OCI-LY7 (cell line): ENCODE measurements at places on chromosomes 13 and 19.

- no peak for DNase-seq
These were observed 30.9 kb downstream of the C19orf47 start for GRCh38 chr19:40317338-40317737.

GRCh38 chr13:94233401-94233800, 246.1 kb downstream of the DCT start:
- DNase-seq = no peak

DNA sequence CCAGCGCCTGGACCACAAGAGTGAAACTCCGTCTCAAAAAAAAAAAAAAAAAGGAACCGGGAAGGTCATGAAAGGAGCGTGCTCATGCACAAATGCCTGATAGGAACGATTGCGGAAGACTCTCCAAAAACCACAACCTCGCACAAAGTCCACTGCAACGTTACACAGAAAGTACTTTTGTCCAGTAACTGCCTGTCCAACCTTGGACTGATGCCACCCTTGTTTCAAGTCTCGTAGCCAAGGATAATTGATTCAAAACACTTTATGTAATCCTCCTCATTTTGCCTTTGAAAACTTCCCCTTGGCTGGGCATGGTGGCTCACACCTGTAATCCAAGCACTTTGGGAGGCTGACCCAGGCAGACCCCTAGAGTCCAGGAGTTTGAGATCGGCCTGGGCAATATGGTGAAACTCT, 13.7 kb downstream of the LGALS7 start:
- no peak for DNase-seq

DNA sequence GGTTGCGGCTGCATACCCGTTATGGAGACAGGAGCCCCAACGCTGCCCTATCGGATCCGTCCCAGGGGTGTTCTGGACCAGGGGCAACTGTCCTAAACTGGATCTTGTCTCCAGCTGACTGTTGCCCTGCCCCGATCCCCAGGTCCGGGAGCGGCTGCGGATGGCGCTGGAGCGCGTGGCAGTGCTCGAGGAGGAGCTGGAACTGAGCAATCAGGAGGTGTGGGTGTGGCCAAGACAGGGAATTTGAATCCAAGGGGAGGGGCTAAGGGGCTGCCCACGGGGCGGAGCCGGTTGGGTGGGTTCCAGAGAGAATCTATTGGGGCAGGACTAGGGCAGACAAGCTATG, 9.9 kb downstream of the PPFIA3 start:
- no peak for DNase-seq

DNA sequence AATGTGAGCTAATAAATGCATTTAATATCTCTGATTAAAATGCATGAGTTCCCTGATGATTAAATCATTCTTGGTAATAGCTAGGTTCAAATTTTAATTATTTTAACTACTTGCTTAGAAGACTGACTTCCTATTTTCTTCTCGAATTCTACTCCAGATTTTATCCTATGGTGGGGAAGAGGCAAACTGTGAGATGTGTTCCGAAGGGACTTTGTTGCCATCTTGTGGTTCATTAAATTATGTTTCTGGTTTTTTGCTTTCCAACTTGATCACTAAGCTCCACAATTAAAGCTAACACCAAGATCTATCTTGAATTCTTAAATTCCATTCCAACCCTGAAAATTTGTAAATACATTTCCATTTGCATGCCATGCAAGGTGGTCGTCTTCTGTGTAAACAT, 538.4 kb upstream of the PCDH20 start:
- peak; percentile 4 for DNase-seq

- no peak for DNase-seq
These were observed 937.9 kb downstream of the EFNB2 start for GRCh38 chr13:105597573-105597972.

DNA sequence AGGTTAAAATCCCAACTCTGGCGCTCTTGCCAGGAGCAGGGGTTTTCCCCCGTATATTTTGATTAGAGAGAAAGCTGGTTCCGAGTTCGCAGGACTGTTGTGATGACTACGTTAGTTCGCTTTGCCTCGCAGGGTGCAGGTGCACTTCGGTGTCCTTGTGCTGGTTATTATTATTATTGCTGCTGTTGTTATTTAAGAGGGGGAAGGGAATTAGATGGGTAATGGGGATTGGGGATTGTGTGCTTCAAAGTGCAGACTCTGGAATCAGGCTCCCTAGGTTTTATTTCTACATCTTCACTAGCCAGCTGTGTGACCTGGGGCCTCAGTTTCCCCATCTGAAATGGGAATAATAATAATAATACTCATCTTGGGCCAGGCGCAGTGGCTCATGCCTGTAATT, 15.2 kb downstream of the ACP7 start:
- no peak for DNase-seq

DNA sequence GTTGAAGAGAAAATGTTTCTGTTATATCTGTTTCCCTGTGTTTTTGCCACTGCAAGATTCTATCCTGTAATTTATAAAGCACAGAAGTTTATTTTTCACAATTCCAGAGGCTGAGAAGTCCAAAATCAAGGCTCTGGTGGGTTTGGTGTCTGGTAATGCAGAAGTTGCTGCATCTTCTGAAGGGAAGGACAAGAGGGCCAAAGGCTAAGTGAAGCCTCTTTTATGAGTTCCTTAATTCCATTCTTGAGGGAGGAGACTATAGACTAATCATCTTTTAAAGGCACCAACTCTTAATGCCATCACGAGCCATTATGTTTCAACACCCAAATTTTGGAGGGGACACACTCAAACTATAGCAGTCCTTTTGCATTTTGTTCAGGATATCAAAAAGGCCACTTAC, 34.1 kb upstream of the WDFY2 start:
- no peak for DNase-seq

- no peak for DNase-seq
These were observed 1.7 kb downstream of the ANKRD24 start for GRCh38 chr19:4183967-4184717.

GRCh38 chr19:38714354-38714778, 29.9 kb downstream of the CAPN12 start:
- DNase-seq = no peak

- no peak for DNase-seq
These were observed 143.2 kb upstream of the ZNF536 start for GRCh38 chr19:30228835-30229524.

DNA sequence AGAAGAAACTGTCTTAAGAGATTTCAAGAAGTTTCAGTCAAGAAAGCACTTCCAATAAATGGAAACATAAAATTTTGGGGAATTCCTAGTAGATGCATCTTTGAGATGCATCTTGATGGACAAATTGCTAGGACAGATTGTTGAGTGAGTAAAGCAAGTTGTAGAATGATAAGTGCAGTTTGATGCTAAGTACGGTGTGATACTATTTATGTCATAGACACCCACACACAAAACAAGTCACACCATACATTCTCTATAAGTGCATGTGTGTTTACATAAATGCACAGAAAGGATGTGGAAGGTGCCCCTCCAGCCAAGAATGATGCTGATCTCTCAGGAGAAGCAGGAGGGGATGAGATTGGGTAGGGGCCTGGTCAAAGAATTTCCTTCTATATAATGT, 375.7 kb downstream of the FOXO1 start:
- DNase-seq = no peak

DNA sequence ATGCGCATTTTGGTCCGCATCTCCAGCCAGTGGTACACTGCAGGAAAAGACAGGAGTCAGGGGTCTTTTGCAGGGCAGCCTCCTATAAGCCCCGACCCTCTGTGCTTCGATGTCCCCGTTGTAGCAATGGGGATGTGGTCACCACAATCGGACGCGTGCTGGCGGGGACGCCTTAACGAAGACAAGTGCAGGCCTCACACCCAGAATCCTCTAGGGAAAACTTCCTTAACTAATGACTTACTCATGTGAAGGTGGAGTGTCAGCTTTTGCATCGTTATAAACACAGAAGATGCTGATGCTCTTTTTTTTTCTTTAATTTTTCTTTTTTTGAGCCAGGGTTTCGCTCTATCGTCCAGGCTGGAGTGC, 22.1 kb downstream of the VASP start:
- DNase-seq = no peak

DNA sequence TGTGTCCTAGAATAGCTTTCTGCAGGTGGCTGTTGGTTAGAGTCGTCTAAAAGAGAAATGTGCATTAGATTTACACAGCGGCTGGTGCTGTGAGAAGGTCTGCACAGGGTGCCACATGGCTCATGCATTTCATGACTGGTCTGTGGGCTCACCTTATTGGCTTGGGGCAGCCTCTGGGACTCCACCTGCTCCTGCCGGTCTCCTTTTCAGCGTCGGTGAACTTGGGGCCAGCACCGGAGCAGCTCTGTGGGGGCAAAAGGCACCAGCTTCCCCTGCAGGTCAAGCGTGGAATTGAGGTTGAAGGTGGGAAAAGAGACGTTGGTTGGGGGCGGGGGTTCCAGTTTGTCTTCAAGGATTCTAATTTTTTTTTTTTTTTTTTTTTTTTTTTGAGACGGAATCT, 3.1 kb upstream of the PNMA8C start:
- peak; percentile 90 for DNase-seq

DNA sequence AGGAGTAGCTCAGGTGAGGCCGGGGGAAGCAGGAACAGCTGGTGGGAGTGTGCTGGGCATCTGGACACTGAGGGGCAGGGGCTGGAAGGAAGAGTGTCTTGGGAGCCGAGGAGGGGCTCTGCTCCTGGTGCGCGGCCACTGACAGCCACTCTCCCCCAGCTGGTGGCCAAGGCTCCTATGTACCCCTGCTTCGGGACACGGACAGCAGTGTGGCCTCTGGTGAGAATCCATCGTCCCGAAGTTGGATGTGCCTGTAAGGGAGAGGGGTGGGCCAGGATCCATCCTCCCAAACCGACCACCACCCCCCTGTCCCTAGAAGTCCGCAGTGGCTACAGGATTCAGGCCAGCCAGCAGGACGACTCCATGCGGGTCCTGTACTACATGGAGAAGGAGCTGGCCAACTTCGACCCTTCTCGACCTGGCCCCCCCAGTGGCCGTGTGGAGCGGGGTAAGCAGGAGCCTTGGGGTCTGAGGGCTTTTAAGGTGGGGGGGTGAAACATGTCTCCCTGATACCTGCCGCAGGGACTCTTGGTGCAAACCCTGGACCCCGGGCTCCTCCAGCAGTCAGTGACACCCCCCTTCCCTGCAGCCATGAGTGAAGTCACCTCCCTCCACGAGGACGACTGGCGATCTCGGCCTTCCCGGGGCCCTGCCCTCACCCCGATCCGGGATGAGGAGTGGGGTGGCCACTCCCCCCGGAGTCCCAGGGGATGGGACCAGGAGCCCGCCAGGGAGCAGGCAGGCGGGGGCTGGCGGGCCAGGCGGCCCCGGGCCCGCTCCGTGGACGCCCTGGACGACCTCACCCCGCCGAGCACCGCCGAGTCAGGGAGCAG, 2.0 kb upstream of the USF2 start:
- no peak for DNase-seq
